Stimulated activated CD8-positive, alpha-beta memory T cell treated with anti-CD3 and anti-CD28 coated beads, Interleukin-7, amount 100 ng/mL, for 24 hours (primary cell): ENCODE measurements at places on chromosomes 1 and 21.

- DNase-seq: no peak
These were observed 176.0 kb upstream of the NRIP1 start for GRCh38 chr21:15240848-15241247.

- no peak for DNase-seq
These were observed 41.0 kb upstream of the RASAL2 start for GRCh38 chr1:178052650-178053461.

DNA sequence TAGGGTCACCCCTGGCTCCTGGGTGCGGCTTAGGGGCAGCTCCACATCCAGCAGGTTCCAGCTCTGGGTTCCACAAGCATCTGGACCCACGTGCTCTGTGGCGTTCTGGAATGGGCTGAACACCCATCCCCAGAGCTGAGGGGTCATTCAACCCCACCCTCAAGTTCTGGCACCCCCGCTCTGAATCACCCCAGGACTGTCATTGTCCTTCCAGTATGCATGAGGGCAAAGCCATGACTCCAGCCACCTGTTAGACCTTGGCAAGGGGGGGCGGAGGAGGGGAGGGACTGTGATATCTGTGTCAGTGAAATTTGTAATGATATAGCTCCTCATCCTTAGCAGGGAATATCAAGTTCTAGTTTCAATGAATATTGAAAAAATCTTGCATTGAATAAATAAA, 12.3 kb downstream of the INSRR start:
- DNase-seq: no peak

DNA sequence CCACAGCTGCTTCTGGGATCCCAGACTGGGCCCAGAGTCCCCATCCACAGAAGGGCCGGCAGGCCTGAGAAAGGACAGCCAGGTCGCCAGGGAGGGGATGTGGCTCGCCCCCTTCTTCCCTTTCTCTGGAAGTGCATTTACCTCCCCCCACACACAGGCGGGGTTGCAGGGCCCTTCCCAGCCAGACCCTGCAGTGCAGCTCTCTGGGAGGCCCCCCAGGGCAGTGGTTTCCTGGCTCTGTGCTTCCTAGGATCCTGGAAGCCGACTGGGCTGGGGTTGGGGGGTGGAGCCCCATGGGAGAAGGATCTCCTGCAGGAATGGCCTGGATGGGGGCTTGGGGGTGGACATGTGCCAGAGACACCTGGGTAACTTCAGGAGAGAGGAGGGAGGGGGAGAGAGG, 4.2 kb upstream of the COL6A1 start:
- no peak for DNase-seq

- DNase-seq: no peak
These were observed 265.4 kb downstream of the FOXD2 start for GRCh38 chr1:47703156-47703825.

GRCh38 chr1:94303005-94303404, 65.6 kb upstream of the ARHGAP29 start:
- DNase-seq: no peak

- no peak for DNase-seq
These were observed 327.1 kb downstream of the PRDM2 start for GRCh38 chr1:14027099-14027498.

GRCh38 chr1:221878134-221878533, 136.2 kb upstream of the DUSP10 start:
- DNase-seq: no peak

DNA sequence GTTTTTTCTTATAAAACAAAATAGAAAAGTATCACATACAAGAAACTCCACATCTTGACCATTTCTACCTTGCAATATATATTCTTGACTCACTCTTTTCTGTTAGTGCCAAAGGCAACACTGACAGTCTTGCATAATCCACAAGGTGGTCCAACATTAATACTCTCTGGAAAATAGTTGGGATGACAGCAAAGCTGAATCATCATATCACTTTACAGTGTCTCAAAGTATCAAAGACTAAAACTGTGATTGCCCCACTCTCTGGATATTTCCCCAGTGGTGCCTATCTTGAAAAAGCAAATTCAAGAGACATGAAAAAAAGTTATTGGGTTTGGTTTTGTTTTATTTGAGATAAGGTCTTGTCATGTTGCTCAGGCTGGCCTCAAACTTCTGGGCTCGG, 14.6 kb upstream of the TGFBR3 start:
- no peak for DNase-seq

- DNase-seq: no peak
These were observed 265.8 kb downstream of the NFIA start for GRCh38 chr1:61348025-61348665.

DNA sequence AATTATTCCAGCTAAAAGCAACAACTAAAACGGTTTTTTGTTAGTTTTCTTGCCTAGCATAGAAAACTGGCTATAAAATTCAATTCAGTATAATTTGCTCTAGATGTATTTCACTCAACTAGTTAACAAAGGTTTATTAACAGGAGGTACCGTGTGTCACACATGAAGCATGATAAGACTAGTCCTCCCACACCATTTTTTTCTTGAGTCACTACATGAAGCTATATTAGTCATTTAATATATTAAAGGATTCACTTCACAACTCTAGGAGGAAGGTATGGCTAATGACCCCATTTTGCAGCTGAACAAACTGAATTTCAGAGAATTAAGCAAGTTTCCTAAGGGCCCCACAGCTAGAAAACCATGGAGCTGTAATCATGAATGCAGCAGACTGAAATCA, 307.8 kb upstream of the USP25 start:
- no peak for DNase-seq

- no peak for DNase-seq
These were observed 48.3 kb downstream of the SIM2 start for GRCh38 chr21:36747041-36747814.

GRCh38 chr1:918353-918752, 5.4 kb upstream of the SAMD11 start:
- no peak for DNase-seq

GRCh38 chr1:198848206-198848605, 209.4 kb downstream of the PTPRC start:
- no peak for DNase-seq

- no peak for DNase-seq
These were observed 95.6 kb upstream of the GPR52 start for GRCh38 chr1:174352117-174352516.
